ENCODE measurements at places on chromosomes 6 and 20.
A peak's percentile ranks its signal among the peaks of the same experiment; 100 is the strongest.

DNA sequence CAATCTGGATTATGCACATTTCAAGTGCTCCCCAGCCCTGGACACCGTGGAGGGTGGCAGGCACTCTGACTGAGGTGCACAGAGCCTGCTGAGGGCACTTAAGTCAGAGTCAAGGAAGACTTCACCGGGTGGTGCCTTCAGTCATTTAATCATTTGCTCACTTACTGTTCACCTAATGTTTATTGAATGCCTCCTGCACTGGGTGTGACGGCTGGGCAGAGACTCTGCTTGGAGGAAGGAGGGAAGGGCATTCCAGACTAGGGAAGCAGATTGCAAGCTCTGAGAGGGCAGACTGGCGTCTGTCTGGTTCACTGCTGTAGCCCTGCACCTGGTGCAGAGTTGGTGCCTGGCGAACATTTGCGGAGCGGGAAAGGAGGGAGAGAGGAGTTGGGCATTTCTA lies 54.2 kb upstream of the FAM83D start:
- no peak for DNase-seq

DNA sequence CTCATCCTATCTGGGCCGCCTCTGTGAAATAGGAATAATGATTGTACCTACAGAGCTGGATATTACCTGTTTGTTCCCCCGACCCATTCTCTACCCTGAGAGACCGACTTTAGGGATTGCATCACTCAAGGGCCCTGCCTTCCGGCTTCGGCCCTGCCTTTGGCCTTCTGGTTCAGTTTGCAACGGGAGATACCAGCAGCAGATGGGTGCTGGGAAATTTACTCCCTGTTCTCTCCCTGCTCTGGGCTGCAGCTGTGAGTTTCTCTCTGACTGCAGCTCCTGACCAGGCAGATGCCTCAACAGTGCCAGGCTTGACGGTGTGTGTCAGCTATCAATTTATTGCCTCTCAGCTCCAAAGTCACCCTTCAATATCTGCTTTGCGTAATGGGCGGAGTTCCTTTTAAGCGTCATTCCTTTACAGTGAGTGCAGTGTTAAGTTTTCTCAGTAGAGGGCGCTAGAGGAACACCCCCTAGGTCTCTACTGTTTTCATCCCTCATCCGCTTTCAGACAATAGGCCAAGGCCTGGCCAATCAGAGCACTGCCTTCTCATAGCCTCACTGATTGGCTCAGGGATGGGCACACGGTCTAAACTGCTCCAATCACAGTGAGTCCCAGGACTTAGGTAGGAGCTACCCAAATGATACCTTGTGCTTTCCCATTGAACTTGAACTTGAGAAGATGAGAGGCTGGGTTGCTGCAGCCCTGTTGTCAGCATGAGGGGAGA lies 30.0 kb downstream of the KCNG1 start:
- DNase-seq, result no peak

GRCh38 chr20:539191-539590 lies 4.4 kb downstream of the CSNK2A1 start:
- DNase-seq, result no peak

DNA sequence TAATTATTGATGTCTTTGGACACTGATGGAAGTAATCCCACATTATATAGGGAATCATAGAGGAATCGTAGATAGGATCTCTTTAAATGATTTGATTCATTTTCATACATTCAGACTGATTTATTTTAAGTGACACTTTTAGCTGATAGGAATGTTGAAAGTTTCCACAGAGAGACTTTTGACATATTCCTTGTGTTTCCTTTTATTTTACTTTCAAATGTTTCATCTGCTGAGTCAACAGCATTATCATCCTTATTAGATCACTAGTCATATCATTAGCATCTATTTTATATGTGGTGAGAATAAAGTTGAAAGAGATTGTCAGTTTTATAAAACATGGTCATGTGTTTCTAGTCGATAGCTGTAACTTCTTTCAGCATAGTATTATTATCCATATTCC lies 13.4 kb downstream of the DCBLD1 start:
- DNase-seq, result no peak

DNA sequence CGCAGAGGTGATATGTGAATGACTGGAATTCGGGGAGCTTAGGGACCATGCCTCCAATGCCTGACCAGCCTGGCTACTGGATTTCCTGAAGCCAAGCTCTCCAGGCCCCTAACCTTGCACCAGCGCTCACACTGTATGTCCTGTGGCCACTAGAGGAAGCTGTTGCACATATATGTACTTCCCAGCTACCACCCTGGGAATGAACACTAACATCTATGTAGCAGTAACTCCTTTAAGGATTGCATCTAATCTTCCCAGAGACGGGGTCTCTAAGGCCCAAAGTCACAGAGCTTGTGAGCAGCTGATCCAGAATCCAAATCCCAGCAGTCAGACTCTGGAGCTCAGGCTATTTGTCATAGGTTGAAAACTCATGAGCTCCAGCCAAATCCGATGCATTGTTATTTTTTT lies 20.4 kb upstream of the BPIFB1 start:
- DNase-seq, result no peak

DNA sequence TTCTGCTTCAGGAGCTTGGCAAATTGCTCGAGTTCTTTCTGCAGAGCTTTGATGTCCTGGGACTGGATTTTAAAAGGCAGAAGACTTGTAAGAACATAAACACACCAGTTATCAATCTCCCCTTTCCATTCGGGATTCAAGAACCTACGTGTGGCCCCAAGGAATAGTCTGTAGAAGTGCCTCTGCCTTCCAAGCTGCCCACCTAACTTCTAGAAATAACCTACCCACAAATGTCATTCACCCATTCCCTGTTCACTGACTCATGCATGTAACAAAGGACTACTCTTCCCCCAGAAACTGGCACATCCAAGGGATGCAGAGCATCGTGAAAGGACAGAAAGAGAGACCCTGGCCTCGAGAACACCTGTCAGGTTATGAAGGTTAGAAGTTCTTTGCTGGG lies 4.5 kb downstream of the POU5F1 start:
- DNase-seq, result no peak

DNA sequence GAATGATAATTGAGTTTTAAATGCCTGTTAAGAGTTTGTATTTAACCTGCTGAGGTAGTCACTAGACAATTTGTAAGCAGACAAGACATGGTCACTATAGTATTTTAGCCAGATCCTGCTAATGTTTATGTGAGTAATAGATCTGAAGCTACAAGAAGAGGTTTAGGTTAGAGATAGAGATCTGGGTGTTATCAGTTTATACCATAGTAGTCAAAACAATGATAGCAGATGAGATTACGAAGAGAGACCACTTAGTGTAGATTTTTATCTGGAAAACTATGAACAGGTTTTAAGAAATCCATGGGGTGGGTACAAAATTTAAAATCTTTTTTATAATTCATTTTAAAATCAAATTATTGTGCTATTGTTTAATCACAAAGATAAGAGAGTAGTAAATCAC lies 47.5 kb downstream of the PHIP start:
- DNase-seq, result no peak

DNA sequence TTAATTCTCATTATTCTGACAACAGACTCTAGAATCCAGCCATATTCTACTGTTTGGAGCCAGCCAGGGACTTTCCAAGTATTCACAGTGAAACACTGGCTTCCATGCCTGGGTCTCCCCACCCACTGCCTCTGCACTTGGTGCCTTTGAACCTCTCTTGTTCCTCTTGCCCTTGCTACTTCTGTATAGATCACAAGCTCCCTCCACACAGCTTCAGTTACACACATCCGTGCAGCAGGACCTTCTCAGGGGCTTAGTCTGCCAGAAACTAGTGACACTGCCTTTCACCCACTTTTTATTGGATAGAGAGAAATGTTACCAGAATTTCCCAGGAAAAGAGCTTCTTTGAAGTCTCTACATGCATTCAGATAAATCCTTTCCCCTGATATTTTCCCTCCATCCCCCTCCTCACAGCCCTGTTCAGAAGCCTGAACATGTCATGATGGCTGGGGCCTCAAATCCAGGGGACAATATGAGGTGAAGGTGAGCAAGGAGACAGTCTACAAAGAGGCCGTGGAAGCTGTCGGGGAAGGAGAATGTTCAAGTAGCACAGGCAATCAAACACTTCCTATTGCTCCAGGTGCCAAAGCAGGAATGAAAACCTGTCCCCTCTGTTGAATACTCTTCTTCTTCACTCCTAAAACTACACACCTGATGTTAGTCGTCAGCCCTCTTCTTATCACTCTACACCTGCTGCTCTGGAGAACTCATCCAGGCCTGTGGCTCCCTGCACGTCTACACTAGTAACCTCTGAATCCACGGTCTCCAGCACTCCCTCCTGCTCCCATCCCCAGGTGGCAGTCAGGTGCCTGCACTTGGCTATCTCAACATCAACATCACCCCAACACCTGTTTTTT lies 20.2 kb upstream of the HLA-DOA start:
- DNase-seq, result no peak

DNA sequence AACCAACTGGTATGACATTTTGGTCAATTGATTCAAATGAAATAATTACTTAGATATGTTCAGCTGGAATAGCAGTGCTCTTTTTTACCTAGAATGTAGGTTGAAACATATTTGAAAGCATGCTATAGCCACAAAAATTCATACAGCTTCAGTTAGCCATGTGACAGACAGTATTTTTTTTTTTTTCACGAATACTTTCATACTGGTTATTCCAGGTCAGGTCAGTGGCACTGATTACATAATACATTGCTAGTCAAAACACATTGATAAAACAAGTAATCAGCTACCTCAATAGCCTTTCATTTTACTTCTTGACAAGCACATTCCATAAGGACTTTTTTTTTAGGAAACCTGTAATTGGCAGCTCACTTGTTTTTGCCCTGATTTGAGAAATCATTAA lies 222.6 kb downstream of the EYA4 start:
- DNase-seq, result no peak

GRCh38 chr6:20833881-20834515 lies 299.7 kb downstream of the CDKAL1 start:
- DNase-seq, result no peak

- DNase-seq, result no peak
Measured at GRCh38 chr6:45431317-45432065, 53.8 kb upstream of the SUPT3H start.

DNA sequence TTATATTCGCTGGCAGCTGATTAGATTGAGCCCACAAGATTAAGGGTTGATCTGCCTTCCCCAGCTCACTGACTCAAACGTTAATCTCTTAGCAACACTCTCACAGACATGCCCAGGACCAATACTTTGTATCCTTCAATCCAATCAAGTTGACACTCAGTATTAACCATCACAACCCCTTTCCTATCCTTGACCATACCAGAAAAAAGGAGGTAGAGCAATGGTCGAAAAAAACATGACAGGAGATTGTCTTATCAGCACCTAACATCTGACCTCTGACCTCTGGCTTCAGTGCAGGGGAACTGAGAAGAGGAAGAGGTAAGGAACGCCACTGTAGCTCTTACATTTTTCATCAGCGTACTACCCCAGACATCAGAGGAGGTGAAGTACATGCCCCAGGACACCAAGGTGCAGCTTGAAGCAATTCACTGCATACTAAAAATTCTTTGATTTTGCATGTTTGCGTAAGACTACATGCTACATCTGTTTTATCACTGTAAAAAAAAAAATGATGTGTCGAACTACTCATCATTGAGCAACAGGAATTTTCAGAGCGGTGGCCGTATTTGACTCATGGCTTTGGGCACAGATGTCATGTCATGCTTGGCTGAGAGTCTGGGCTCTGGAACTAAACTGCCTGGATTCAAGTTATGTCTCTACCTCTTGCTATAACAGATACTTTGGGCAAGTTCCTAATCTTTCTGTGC lies 188.0 kb upstream of the TAB2 start:
- DNase-seq, result no peak

- DNase-seq, result no peak
Measured at GRCh38 chr6:5084360-5084780, 771 bp upstream of the PPP1R3G start.

DNA sequence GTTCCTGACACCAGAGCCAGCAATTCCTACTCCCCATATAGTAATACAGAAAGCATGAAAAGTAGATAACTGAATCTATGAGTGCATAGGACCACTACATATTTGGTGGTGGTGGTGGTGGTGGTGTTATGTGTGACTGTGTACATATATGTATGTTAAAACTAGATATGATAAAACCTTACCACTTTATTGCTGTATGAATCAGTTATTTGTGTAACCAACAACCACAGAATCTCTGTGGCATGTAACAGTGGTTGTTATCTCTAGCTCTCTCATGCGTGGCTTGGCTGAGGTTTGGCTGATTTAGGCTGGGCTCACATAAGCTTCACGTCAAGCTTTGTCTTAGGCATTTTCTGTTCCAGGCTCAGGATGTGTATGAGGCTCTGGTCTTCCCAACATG lies 55.7 kb downstream of the PLCB1 start:
- no peak for DNase-seq

DNA sequence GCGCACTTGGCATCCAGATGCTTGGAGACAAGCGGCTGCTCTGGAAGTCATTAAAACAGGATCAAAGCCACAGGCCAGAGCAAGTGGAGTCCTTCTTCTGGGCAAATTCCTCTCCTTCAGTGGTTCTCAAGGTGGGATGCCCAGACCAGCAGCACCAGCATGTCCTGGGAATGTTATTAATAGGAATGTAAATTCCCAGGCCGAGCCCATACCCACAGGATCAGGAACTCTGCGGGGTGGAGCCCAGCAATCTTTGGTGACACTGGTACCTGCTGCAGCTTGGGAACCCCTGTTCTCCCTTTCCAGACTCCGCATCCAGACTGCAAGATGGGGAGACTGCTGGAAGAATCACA lies 44.6 kb downstream of the CPNE5 start:
- no peak for DNase-seq

DNA sequence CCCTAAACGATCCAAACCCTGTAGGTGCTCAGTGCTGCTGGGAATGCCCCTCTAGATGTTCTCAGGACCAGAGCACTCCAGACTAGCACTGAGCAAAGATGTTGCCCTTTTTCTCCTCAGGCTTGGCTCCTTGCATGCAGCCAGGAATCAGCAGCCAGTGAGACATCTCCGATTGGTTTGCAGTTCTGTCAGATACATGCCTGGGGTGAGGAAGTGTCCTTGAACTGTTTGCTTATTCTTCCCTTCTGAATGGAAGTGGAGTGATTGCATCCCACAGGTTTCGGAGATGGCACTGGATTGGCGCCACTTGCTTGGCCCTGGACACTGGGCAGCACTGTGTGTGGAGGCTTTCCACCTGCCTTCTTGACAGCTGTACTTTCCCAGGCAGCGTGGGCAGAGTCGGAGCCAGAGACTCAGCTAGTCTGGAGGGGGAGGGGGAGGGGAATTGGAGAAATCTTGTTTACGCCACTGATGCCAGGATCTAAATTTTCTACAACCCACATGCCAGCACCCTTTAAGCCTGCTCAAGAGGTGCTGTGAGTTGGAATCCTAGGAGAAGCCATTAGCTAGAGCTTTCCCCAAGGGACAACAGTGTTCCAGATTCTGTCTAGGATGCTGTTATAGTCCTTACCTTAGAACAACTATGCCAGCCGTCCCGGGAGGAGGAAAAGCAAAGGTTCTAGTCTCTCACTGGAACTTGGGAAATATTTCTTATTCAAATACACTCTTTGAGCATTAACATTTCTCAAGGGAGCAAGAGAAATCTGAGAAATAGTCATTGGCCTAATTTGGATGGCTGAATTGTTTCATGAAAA lies 49.2 kb upstream of the SASH1 start:
- DNase-seq, result no peak

- peak; percentile 61 for DNase-seq
Measured at GRCh38 chr6:166313255-166314070, 5.3 kb upstream of the PRR18 start.
